Suppressor macrophage (primary cell): ENCODE measurements at places on chromosomes 4 and X.

DNA sequence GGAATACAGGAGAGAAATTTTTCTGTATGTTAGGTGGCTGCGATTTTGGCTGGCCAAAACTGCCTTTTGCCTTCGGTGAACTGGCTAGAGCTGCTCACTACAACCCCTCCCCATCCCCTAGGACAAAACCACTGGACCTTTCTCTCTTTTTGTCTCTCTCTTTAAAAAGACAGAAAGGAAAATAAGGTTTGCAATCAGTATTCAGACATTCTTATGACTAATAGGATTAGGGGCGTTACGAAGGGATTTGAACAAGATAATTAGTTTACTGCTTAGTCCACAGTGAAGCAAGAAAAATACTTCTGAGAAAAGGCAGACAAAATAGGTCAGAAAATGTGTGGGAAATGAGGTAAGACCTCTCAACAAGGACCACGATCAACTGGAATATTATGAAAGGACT, 180.4 kb downstream of the SLIT2 start:
- DNase-seq: no peak

DNA sequence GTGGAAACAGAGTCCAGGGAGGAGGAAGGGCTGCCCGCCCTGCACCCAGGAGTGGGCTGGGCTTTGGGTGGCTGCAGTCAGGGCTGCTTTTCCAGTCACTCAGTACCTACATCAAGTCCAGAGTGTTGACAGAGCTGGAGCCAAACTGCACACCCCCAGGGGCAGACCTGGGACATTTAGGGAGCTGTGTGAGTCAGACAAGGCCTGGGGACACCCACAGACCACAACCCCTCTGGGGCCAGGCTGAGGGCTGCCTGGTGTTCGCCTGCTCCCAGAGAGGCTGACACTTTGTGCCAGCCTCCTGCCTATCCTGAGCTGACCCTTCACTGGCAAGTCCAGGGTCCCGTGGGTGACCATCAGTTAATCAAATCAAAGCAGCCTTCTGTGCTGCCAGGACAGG, 240.0 kb downstream of the BCOR start:
- no peak for DNase-seq

GRCh38 chrX:10901290-10901633, 209.9 kb upstream of the HCCS start:
- DNase-seq: no peak

GRCh38 chrX:140917354-140918115, 84.9 kb upstream of the SPANXB1 start:
- no peak for DNase-seq

- DNase-seq: no peak
Measured at GRCh38 chr4:128707864-128708263, 101.6 kb upstream of the JADE1 start.

GRCh38 chr4:28350485-28350884, 1489.8 kb downstream of the STIM2 start:
- DNase-seq: no peak

- DNase-seq: no peak
Measured at GRCh38 chr4:98816816-98817215, 112.1 kb downstream of the EIF4E start.

GRCh38 chr4:25981749-25982148, 67.7 kb downstream of the SMIM20 start:
- no peak for DNase-seq

DNA sequence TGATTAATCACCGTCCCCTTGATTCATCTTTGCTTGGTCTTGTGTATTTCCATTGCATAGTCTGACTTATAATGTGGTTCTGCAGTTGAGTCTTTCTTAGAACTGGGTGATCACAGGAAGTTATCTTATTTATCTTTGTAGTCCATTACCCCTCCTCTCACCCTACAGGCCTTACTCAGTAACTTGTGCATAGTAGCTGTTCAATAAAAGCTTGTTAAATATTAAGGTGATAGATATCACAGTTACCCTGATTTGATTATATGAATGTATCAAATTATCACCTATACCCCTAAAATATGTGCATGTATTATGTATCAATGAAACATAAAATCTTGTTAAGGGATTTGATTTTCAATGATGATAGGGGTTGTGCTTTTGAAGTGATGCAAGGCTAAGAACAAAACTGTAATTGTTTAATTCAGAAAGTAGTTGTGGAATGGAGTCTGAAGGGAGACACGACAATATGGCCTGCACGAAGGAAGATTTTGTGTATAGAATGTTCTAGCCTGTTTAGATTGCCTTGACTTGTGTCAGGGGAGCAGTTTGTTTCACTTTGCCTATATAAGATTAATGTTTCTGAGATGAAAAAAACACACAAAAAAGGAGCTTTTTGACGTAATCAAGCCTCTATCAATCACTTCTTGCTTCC, 132.4 kb upstream of the LIMCH1 start:
- no peak for DNase-seq

DNA sequence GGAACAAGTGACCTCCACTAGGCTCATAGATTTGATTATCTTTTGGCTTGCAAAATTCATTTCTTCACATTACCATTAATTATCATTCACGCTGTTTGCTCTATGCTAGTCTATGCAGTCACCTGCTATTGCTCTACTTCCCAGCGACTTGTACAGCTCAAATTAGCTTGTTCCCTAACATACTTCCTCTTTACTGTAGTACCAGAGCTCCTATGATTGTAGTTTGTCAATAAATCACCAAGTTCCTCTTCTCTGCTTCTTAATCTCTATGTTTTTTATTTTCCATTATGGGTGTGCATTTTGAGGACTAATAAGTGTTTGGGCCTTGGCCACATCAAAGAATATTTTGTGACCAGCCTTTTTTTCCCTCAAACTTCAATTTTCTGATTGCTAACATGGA, 6.2 kb upstream of the GSPT2 start:
- peak; percentile 7 for DNase-seq

GRCh38 chr4:101019941-101020401, 327.4 kb downstream of the PPP3CA start:
- no peak for DNase-seq

DNA sequence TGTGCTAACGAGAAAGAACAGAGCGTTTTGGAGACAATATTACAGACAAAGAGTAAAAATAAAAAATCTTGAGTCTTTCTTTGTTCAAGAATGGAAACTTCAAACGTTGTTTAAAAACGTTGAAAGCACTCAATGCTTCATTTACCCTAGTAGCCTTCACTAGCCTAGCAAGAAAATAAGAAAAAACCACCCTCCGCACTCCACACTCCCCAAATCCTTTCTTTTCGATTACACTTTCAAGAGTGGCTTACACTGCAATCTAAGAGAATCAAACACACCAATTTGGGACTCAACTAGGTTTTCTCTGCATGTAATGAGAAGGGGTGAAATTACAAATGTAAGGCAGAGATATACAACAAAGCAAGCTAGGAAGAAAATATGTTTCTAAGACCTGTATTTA, 4.7 kb downstream of the TMSB4X start:
- no peak for DNase-seq

DNA sequence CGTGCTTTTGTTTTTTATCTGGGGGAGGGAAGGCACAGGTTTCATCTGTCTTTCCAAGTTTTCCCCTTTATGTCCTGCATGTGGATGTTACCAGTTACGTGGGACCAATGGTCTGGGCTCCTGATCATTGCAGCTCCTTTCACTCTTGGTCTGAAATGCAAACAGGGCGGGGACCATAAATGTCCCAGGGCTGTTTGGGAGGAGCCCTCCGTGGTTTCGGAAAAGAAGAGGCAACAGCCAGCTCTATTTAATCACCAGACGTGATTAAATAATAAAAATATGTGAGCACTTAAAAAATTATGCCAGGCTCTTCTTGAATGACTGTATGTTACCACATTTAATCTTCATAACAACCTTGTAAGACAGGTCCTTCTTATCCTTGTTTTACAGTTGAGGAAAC, 30.8 kb upstream of the C1GALT1C1 start:
- no peak for DNase-seq

DNA sequence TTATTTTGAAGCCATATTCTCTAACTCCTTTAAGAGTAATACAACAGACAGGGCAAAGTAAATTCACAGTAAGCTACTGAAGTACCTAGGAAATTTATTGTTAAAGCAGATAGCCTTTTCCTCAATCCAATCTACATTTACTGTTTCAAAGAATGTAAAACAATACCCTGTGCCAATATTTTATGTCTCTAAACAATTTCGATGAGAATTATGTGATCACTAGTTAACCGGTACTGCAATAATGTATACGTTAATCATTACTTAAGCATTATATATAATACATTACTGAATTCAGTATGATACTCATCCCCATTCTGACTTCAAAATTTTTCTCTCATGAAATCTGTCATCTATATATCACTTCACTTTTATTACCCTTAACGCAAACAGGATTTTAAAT, 28.5 kb downstream of the KLHL13 start:
- DNase-seq: no peak

- DNase-seq: no peak
Measured at GRCh38 chr4:183180621-183181020, 81.6 kb downstream of the WWC2 start.

DNA sequence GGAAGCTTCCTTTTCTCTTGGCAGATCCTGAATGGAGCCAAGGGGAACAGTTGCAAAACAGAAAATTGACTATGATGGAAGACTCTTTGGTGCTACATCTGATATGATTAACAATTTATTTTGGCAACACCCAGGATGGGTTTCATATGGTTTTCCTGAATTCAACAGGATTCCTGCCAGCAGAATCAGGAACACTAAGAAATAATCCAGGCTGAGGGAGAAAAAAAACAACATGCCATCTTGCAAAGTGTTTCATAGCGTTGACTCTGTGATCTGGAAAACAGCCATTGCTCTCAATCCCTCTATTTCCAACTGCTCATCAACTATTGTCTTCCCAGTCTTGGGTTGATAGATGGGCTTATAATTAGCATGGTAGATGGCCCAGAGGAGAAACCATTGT, 303.8 kb upstream of the KLF3 start:
- no peak for DNase-seq
